Stimulated activated naive CD4-positive, alpha-beta T cell treated with Interleukin-2 at 50 U/mL for 16 hours (primary cell): ENCODE measurements at places on chromosomes 12 and 14.
A peak's percentile ranks its signal among the peaks of the same experiment; 100 is the strongest.

DNA sequence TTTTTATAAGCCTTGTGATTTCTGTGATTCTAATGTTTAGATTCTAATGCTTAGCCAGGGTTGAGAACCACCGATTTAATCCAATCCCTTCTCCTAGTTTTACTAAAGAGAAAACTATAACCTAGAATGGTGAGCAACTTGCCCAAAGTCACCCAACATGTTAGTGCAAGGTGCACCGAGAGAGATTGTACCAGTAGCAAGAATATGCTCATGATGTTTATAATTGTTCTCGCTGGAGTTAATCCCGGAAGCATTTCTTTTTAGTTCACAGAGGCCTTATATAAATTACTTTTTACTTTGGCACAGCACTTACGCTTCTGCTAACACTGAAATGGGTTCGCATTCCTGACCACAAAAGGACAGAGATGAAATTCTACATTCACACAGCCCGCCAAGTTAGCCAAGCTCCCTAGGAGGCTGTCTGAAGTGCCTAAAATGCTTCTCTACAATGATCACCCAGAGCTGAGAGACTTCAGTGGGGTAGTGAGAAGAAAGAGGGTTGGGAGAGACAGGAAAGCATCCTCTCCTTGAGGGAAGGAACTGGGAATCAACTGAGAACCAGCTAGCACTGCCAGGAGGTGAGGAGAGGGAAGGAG lies 579 bp upstream of the BLOC1S1 start:
- no peak for DNase-seq

DNA sequence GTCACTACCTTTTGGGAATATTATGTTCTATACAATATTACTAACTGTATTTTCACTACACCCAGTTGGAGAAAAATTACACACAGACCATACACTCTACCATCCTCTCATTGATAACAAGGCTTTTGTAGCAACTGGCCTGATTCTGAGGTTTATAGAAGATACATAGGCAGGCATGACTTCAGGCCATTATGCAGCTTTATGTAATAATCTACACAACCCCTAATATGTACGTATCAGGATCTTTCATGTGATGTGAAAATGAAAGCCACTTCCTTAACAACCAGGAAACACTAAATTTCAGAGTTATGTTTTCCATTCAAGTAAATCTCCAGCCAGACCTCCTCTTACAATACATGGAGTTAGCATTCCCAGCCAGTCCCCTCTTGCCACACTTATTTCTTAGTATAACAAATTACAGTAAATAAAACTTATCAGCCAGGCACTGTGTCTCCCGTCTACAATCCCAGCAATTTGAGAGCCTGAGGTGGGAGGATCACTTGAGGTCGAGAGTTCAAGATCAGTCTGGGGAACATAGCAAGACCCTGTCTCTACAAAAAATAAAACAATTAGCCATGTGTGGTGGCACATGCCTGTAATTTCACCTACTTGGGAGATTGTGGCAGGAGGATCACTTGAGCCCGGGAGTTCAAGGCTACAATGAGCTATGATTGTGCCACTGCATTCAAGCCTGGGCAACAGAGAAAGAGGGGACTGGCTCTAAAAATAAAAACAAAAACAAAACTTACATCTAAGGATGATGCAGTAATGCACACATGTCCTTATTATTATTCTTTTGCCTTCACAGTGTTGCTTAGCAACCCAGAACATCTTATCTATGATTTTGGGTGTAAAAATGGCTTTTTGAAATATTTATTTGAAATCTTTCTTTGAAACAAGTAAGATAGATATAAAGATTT lies 10.4 kb upstream of the OSBPL8 start:
- DNase-seq, result no peak

DNA sequence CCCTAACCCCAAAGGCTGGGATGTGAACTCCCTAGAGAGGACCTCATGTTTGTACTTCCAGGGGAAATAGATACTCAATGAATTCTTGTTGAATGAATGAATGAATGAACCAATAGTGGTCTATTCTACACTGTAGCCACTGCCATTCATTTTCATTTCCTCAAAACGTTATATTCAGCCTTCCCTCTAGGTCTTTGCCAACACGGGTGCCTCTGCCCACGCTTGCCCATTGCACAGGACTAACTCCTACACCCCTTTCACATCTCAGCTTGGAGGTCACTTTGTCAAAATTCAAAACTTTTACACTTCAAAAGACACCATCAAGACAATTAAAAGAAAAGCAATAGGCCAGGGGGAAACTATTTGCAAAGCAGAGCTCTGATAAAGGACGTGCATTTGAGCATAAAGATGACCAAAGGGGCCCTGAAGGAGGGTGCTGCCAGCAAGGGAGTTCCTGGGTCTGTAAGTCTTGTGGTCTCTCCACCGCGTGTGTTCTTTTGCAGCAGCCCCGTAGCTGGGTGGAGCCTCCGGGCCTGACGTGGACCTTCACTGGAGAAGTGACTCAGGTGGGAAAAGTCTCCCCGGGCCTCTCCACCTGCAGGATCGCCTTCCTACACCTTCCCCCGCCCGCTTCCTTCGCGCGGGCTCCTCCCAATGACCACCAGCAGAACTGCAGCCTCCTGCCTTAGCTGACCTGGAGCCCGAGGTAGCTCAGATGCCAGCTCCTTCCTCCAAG lies 31.5 kb downstream of the TMEM63C start:
- no peak for DNase-seq

GRCh38 chr14:106586098-106586704 lies 1059.8 kb downstream of the TMEM121 start:
- DNase-seq, result peak; percentile 45

DNA sequence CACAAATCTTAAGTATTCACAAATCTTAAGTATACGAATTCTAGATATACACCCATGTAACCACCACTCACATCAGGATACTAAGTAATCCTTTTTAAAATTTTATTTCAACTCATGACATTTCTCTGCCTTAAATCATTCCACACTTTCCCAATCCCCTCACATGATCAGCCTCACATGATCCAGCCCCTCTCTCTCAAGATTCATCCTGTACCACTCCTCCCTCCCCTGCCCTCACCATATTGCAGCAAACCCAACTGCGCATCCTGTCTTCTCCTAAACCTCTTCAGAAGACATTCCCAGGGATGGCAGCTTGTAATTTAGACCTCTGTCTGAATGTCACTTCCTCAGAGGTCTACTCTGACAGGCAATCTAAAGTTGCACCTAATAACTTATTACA lies 1.7 kb upstream of the EIF4B start:
- no peak for DNase-seq

- DNase-seq, result no peak
Measured at GRCh38 chr14:35390577-35391387, 13.8 kb downstream of the NFKBIA start.

DNA sequence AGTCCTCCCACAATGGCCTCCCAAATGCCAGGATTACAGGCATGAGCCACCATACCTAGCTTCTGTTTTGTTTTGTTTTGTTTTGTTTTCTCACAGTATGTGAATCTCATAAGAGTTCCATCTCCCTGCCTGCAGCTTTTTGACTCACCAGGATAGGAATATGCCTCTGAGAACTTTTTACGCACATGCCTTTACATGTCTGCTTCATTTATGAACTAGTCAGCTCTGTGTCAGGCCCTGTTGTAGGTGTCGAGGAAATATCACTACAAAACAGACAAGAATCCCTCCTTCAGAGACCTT lies 89.0 kb downstream of the BORCS5 start:
- DNase-seq, result no peak

DNA sequence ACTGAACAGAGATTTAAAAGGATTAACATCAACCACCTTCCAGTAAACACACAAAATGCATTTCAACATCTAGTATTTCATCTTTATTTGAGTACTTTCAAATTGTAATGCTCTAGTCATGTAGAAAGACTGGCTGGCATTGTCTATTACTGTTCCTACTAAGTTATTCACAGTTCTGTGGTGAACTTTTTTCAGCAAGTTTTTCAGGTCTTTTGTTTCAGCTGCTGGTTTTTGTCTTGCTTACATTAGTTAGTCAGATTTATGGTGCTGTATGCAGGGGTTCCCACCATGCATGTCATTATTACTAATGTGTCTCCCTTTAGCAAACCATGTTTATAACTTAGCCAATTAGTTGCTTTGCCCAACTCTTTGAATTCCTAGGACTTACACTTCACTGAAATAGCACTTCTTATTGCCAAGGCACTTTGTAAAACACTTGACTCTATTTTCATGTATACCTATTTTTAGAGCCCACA lies 253.4 kb upstream of the KITLG start:
- DNase-seq, result no peak

- no peak for DNase-seq
Measured at GRCh38 chr14:53696217-53696965, 260.2 kb downstream of the BMP4 start.

DNA sequence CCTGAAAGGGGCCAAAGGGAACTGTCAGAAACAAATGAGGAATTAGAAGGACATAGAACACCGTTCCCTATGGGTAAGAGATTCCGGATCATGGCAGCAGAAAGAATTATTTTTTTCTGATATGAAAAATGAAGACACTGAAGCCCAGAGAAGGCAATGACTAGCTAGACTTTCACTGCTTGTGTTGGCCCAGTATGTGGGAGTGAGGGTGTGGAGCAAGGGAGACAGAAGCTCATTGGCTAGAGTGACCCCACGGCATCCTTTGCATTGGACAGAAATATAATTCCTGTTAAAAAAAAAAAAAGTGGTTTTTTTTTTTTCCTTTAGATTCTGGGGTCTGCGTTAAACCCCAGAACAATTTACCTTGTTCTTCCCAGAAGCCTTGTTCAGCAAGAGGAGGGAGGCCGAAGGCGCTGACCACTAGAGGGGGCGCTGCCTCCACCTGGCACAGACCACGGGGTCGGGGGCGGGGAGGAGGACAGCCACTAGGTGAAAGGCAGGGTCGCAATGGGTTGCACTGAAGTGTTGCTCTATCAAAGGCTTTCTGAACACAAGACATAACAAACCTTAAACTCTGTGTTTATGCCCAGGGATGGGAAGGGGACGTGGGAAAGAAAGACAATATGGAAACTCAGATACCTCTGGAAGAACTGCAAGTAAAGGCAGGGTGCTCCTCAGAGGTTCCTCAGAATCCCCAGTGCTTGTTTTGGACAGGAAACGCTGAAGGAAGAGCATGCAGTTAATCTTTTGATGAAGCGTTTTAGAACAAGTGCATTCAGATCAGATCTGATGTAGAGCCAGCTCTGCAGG lies 156.8 kb downstream of the KCNA5 start:
- DNase-seq, result no peak

GRCh38 chr14:54487771-54488170 lies 1.0 kb downstream of the GMFB start:
- DNase-seq, result no peak

DNA sequence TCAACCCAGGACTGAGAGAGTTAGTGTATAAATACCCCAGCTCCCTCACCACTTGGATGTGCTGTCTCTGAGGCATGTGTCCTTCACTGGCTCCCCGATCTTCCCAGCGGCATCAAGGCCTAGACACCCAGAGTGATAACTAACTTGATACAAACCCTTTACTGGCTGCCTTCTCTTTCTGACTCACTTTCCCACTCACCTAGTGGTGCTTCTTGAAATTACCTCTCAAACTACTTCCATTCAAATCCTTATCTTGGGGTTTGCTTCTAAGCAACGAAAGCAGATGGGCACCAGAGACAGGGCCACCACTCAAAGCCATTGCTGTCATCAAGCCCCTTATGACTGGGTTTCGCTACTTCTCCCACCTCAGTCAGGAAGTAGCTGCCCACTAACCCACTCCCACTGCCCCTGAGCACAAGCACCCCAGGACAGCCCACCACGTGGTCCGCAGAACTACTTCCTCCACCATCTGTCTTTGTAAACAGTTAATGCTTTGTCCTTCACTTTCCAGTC lies 17.2 kb downstream of the ZFP36L1 start:
- DNase-seq, result no peak

DNA sequence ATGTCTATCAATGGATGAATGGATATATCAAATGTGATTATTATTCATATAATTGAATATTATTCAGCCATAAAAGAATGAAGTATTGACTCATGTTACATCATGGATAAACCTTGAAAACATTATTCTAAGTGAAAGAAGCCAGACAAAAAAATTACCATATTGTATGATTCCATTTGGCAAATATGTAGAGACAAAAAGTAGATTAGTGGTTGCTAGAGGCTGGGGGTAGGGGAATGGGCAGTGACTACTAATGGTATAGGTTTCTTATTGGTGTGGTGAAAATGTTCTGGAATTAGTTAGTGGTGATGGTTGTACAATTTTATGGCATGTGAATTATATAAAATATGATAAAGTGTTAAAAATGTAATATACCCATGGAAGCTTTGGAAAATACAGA lies 31.8 kb upstream of the GNS start:
- DNase-seq, result no peak

DNA sequence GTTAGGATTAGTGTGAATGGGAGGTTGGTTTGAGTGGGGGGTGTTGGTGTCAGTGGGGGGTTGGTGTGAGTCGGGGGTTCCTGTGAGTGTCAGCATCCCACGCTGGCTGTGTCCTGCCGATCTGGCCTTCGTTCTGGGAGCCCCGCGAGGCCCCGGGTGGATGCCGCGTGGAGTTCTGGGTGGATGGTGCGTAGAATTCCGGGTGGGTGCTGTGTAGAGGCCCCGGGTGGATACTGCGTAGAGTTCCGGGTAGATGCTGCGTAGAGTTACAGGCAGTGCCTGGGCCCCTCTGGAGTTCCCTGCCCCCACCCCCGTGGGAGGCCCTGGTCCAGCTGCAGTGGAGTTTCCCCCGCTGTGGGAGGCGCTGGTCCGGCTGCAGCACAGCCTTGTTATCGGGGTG lies 8.7 kb downstream of the NOC4L start:
- DNase-seq, result no peak

DNA sequence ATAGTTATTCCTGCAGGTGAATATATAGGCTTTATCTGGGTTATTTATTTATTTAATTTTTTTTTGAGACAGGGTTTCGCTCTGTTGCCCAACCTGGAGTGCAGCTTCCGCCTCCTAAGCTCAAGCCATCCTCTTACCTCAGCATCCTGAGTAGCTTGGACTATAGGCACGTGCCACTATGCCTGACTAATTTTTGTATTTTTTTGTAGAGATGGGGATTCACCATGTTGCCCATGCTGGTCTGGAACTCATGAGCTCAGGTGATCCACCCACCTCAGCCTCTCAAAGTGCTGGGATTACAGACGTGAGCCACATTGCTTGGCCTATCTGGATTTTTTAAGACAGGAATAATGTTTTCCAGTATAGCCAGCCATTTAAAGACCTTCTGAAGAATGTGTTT lies 2.0 kb downstream of the RAN start:
- no peak for DNase-seq

GRCh38 chr14:44339862-44340261 lies 167.2 kb downstream of the FSCB start:
- DNase-seq, result no peak

- no peak for DNase-seq
Measured at GRCh38 chr12:104460041-104460719, 3.4 kb downstream of the CHST11 start.

- DNase-seq, result no peak
Measured at GRCh38 chr14:95263527-95264231, 56.0 kb downstream of the CLMN start.

GRCh38 chr12:24931666-24932405 lies 17.1 kb downstream of the BCAT1 start:
- no peak for DNase-seq

- DNase-seq, result no peak
Measured at GRCh38 chr12:10363914-10364814, 25.7 kb downstream of the KLRK1 start.

- DNase-seq, result no peak
Measured at GRCh38 chr12:118840878-118841277, 140.5 kb upstream of the SRRM4 start.

- no peak for DNase-seq
Measured at GRCh38 chr12:8491646-8492530, 21.4 kb upstream of the CLEC4D start.

GRCh38 chr12:4145990-4146859 lies 127.3 kb upstream of the CCND2 start:
- DNase-seq, result peak; percentile 76

- no peak for DNase-seq
Measured at GRCh38 chr12:25828188-25828587, 130.3 kb upstream of the RASSF8 start.
